ENCODE measurements at places on chromosomes 6 and 20.

DNA sequence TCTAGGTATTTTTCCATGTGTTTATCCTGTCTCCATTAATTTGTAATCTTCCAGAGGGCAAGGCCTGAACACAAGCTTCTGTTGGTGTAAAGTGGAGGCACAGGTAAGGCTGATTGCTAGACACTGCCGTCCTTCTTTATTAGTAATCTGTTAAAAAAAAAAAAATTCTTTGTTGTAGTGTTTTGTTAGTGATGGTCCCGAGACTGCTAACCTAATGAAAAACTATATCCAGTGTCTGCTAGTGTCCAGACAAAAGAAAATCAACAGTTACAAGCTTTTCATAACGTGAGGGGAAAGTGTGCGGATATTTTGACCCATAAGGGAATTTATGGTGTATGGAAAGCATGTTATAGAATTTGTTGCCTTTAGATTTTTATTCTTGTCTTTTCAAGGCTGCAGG, 4.2 kb upstream of the HIVEP1 start:
- no peak for DNase-seq

DNA sequence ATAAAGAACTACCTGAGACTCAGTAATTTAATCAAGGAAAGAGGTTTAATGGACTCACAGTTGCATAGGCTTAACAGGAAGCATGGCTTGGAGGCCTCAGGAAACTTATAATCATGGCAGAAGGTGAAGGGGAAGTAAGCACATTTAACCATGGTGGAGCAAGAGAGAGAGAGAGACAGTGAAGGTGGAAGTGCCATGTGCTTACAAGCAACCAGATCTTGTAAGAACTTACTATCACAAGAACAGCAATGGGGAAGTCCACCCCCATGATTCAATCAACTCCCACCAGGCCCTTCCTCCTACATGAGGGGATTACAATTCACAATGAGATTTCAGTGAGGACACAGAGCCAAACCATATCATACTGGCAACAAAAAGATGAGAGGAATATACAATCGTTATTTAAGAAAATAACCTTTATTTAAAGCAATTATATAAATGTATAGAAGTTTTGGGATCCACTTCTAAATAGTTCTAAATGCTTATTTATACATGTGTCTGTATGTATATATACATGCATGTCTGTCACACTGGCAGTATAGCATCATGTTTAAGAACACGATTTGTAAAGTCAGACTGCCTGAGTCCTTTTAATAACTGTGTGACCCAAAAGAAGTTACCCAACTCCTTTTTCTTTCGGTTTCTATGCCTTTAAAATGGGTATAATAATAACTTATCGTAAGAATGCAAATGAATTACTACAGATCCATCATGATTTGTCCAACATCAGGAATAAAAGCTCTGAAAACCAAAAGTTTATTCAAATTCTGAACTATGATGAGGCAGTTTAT, 255.7 kb upstream of the THEMIS start:
- no peak for DNase-seq

GRCh38 chr6:28136585-28137504, 4.8 kb upstream of the ZKSCAN8 start:
- DNase-seq: peak; percentile 75

DNA sequence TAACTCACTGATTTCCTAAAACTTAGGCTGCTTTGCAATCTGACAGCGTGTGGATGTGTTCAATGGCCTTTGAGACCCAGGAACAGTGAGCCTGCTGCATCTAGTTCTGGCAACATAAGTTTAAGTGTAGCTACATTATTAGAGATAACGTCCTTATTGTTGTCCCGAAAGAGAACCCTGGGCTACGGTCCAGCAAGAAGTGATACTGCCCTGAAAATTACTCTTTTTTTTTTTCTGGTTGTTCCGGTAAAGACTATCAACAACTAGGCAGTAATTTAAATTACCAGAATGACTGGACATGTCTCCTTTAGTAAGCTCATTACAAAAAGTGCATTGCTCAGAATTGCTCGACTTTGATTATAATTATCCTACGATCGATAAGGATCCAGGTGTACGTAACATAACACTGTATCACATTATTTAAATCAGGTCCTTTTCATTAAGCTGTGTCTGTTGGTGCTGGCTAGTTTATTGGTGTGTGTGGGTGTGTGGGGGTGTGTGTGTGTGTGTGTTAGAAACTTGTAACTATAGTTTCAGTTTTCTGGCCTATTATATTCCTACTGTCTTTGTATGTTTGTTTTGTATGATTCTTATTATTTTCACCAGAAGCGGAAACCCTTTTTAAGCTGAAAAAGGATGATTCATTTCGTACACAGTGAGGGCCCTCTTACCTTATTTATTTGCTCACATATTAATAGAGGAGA, 3.0 kb downstream of the TSHZ2 start:
- DNase-seq: no peak

DNA sequence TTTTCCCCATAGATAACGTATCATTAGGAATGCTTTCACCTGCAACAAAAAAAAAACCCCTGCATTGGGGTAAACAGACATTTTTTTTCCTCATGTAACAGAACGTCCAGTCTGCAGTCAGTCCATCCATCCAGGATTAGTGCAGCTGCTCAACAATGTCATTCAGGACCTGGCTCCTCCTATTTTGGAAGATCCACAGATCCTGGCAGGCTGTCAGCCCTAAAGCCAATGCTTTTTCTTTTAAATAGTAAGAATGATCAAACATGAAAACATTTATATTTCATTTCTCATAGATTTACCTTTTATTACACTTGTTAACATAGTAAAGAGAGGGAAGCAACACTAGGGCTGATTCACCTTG, 116.5 kb upstream of the CCDC28A start:
- DNase-seq: no peak
